ENCODE measurements at places on chromosomes 6 and 20. TPM values are rescaled to one million over a fixed set of nuclear protein-coding genes. Genes with fewer than 3 reads are reported as not detected.

GRCh38 chr6:31489086-31489485, 8.9 kb upstream of the MICB start:
- no peaks in the 10 kb centered on the region for H3K36me3 ChIP-seq
- H3K4me3 ChIP-seq, result no peak overlapping the region
- H3K27ac ChIP-seq, result no peak overlapping the region
- H3K27me3 ChIP-seq, result peaks cover 3% of the 10 kb centered on the region

DNA sequence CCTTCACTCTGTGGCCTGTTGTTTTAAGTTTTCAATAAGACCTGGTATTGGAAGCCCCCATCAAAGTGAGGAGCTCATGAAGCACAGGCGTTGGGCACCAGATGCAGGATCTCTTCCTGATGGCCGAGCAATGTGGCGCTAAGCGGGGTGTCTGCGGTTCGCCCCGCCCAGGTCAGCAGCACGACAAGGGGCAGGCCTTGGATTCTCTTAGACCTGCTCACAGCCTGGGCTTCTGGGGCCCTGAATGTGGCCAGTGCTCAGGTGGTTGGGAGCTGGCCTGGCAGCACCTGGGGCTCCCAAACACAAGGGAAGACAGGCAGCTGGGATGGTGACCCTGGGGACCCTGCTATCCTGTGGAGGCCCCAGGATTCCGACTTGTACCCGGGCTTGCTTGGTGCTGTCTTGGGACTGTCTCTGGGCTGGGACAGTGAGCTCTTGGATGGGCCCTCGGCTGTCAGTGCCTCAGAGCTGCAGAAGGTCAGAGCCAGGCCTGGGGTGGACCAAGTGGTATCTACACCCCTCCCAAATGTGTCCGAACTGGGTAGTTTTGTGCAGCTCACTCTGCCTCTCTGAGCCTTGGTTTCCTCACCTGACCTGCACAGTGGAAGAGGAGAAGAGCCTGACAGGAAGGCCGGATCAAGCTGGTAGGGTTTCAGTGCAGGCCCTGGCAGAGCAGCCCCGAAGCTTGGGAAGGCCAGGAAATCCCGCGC, 69.1 kb downstream of the PHACTR3 start:
- no peak overlapping the region for H3K4me3 ChIP-seq
- no peak for DNase-seq
- H3K27me3 ChIP-seq, result peaks cover 19% of the 10 kb centered on the region
- no peak overlapping the region for H3K27ac ChIP-seq
- H3K36me3 ChIP-seq, result no peaks in the 10 kb centered on the region
- H3K4me1 ChIP-seq, result no peaks in the 10 kb centered on the region

DNA sequence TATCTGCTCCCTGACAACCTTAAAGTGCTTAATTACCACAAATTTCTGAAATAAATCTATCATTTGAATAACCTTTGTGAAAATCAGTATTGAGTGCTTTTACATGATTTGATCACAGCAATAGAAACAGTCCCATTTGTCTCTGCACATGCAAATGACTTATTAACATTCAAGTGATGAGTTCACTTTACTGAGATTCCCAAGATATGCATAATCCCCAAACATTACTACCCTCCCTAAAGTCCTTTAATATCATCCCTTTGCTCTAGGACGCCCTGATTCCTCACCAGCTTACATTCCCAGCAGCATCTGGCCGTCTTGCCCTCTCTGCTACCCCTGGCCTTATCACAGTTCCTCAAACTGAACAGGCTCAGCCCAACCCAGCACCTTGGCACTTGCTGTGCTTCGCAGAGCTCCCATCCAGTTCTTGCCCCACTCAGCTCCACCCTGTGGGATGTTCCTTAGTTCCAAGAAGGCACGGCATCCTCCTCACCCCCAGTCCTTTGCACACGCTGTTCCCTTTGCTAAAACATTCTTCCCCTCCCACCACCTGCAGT, 347.5 kb downstream of the PREX1 start:
- no peaks in the 10 kb centered on the region for H3K27me3 ChIP-seq
- no peak overlapping the region for H3K27ac ChIP-seq
- H3K4me1 ChIP-seq, result no peaks in the 10 kb centered on the region

- H3K4me3 ChIP-seq, result no peak overlapping the region
- no peak overlapping the region for H3K27ac ChIP-seq
- no peak for DNase-seq
- no peaks in the 10 kb centered on the region for H3K27me3 ChIP-seq
- no peaks in the 10 kb centered on the region for H3K4me1 ChIP-seq
- H3K36me3 ChIP-seq, result no peaks in the 10 kb centered on the region
These were observed 5.6 kb upstream of the GLO1 start for GRCh38 chr6:38708496-38708895.

DNA sequence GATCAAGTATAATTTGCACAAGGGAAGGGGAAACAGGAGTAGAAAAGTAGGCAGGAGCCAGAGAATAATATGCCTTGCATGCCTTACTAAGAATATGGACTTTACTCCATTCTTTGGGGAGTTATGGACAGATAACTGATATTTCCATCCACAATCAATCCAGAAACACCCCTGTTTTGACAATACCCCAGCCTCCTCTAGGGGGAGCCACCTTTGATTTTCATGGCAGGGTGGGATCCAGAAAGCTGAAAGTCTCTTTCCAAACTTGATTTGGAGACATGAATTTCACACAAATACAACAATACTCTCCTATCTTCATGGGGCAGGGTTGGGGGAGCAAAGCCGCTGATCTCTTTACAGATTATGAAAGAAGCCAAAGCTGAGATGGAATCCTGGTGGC, 404.1 kb downstream of the FOXA2 start:
- H3K27me3 ChIP-seq, result no peaks in the 10 kb centered on the region
- H3K27ac ChIP-seq, result no peak overlapping the region
- no peaks in the 10 kb centered on the region for H3K4me1 ChIP-seq

- no peak overlapping the region for H3K4me3 ChIP-seq
- H3K27ac ChIP-seq, result no peak overlapping the region
- H3K4me1 ChIP-seq, result peaks cover under 1% of the 10 kb centered on the region
- H3K36me3 ChIP-seq, result no peaks in the 10 kb centered on the region
- no peak for DNase-seq
These were observed 106.8 kb upstream of the PREP start for GRCh38 chr6:105509506-105510331.

GRCh38 chr6:2793534-2794151, 28.4 kb downstream of the WRNIP1 start:
- no peak overlapping the region for H3K4me3 ChIP-seq
- H3K4me1 ChIP-seq, result no peaks in the 10 kb centered on the region
- peak; percentile 65 for DNase-seq
- H3K27ac ChIP-seq, result peak overlapping the region; percentile 55
- no peaks in the 10 kb centered on the region for H3K36me3 ChIP-seq
- H3K27me3 ChIP-seq, result no peaks in the 10 kb centered on the region

DNA sequence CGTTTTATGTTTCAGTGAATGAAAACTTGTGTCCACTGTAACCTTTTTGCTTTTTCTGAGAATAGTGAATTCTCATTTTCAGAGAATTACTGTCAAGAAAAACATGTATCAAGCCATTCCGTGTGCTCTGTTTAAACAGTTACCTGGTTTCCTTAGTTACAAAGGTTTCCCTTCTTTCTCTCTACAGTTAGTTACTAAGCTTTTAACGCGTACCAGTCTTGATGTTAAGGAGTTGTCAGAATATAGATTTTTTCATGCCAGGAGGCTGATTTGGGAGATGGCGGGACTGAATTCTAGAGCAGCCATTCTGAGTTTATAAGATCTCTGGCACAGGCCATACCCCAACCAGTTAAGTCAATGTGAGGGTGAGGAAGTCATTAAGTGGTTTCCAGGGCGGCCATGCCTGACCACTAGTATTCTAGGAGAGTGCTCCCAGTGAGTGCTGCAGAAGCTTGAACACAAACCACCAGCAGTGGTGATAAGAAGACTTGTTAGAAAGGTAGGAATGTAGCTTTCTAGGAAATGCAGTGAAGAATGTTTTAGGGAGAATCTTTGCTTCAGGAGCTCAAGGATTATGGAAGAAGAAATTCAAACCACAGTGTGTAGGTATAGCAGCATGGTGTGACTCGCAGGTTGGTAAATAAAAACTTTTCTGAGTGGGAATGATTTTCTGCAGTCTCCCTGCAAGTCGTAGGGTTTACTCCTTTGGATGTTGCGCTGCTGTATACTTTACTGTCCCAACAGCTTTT, 112.9 kb downstream of the JARID2 start:
- no peak overlapping the region for H3K27ac ChIP-seq
- no peaks in the 10 kb centered on the region for H3K27me3 ChIP-seq
- no peak for DNase-seq
- H3K36me3 ChIP-seq, result no peaks in the 10 kb centered on the region
- H3K4me1 ChIP-seq, result no peaks in the 10 kb centered on the region
- H3K4me3 ChIP-seq, result no peak overlapping the region

DNA sequence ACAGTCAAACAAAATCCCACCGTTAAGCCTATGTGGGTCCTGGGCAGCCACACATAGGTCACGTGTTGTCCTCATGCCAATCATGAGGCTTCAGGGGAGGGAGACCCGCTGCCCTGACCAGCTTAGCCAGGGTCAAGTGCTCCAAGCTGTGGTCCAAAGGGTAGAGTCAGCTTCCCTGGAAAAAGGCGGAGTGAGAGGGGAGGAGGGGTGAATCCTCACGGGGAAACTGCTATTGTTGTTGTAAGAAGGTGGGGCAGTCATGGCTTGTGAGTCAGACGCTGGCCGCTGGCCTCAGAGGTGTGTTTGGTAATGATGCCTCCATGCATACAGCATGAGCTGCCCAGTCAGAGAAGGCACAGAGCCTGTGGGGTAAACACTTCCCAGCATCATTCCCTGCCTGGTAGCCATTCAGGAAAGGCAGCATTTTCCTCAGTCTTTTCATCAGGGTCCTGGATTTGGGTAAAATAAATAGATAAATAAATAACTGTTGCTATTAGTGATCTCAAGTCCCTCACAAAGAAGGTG, 8.7 kb downstream of the CST3 start:
- DNase-seq, result no peak
- peak overlapping the region; percentile 47 for H3K27ac ChIP-seq
- H3K4me3 ChIP-seq, result no peak overlapping the region
- H3K36me3 ChIP-seq, result no peaks in the 10 kb centered on the region
- H3K4me1 ChIP-seq, result peaks cover 46% of the 10 kb centered on the region
- no peaks in the 10 kb centered on the region for H3K27me3 ChIP-seq

CARMIL1 gene
- total RNA-seq, result 3.4 TPM

DNA sequence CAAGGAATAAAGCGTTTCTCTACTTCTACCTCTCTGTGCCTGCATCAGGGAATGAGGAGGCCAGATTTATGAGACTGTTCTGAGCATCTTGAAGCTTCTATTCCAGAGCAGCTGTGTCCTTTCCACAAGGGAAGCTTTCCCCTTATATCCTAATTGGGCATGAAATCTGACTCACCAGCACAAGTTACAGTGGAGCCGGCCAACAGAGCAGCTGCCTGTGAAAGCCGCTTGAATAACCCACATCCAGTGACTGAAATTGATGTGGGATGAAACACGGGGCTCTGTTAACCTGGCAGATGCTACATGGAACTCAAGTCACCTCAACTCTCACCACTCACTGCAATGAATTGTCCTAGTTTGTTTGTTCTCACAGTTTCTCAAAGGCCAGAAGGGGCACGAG, 400.3 kb downstream of the TFAP2A start:
- H3K36me3 ChIP-seq, result no peaks in the 10 kb centered on the region
- H3K4me3 ChIP-seq, result no peak overlapping the region
- H3K27ac ChIP-seq, result no peak overlapping the region
- no peaks in the 10 kb centered on the region for H3K4me1 ChIP-seq

ADGRG6 gene
- 12.6 TPM for total RNA-seq

DNA sequence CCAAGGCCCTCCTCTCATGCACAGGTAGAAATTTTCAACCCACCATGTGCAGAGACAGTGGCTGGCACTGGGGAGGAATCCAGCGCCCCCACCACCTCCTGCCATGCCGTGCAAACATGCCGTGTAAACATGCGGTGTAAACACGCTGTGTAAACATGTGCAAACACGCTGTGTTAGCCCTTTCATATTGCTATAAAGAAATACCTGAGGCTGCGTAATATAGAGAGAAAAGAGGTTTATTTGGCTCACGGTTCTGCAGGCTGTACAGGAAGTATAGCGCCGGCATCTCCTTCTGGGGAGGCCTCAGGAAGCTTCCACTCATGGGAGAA, 218.3 kb downstream of the TAF4 start:
- H3K27me3 ChIP-seq, result no peaks in the 10 kb centered on the region
- no peaks in the 10 kb centered on the region for H3K4me1 ChIP-seq
- H3K27ac ChIP-seq, result no peak overlapping the region
- H3K4me3 ChIP-seq, result no peak overlapping the region
- no peaks in the 10 kb centered on the region for H3K36me3 ChIP-seq
- no peak for DNase-seq

GRCh38 chr6:137717074-137718073, 149.7 kb upstream of the TNFAIP3 start:
- no peaks in the 10 kb centered on the region for H3K27me3 ChIP-seq
- no peaks in the 10 kb centered on the region for H3K4me1 ChIP-seq
- DNase-seq, result no peak
- H3K36me3 ChIP-seq, result no peaks in the 10 kb centered on the region
- no peak overlapping the region for H3K27ac ChIP-seq

VIP gene
- 36.4 TPM for total RNA-seq

DNA sequence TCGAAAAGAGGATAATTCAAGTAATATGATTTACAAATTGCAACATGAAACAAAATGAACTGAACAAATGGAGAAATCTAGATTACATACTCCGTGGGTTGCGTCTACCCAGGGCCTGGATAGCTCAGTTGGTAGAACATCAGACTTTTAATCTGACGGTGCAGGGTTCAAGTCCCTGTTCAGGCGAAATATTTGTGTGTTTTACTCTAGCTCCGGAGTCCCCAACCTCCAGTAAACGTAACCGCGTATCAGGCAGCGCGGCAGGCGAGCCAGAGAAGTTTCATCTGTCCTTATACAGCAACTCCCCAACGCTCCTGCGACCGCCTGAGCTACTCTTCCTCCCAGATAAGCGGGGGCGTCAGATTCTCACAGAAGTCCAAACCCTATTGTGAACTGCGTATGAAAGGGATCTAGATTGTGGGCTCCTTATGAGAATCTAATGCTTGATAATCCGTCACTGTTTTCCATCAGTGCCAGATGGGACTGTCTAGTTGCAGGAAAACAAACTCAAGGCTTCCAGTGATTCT, 176.1 kb downstream of the TRIM27 start:
- H3K36me3 ChIP-seq, result no peaks in the 10 kb centered on the region
- H3K4me3 ChIP-seq, result no peak overlapping the region
- no peak for DNase-seq

ELMO2 gene
- total RNA-seq, result 40.7 TPM

SLC22A1 gene
- 1.1 TPM for total RNA-seq

SYCP2 gene
- total RNA-seq, result 7.8 TPM

- H3K4me1 ChIP-seq, result peaks cover 13% of the 10 kb centered on the region
- H3K36me3 ChIP-seq, result no peaks in the 10 kb centered on the region
- H3K27me3 ChIP-seq, result no peaks in the 10 kb centered on the region
- no peak for DNase-seq
These were observed 41.1 kb downstream of the PTPN1 start for GRCh38 chr20:50551288-50551687.

C20orf204 gene
- 0.41 TPM for total RNA-seq

DNA sequence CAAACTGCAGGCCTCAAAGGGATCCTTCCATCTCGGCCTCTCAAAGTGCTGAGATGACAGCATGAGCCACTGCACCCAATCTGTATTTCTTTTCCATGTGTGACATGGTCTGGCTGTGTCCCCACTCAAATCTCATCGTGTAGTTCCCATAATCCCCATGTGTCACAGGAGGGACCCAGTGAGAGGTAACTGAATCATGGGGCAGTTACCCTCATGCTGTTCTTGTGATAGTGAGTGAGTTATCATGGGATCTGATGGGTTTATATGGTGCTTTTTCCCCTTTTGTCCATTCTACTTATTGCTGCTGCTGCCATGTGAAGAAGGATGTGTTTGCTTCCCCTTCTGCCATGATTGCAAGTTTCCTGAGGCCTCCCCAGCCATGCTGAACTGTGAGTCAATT, 10.3 kb upstream of the BRPF3 start:
- H3K27me3 ChIP-seq, result no peaks in the 10 kb centered on the region
- H3K36me3 ChIP-seq, result no peaks in the 10 kb centered on the region
- no peak for DNase-seq

ZBTB12 gene
- 1.2 TPM for total RNA-seq

All from sigmoid colon (tissue), 7 donors.